ENCODE measurements at places on chromosomes 6 and 20.
A peak's percentile ranks its signal among the peaks of the same experiment; 100 is the strongest.

GRCh38 chr6:43887340-43887858 is 117.4 kb downstream of the VEGFA start:
- DNase-seq = no peak

DNA sequence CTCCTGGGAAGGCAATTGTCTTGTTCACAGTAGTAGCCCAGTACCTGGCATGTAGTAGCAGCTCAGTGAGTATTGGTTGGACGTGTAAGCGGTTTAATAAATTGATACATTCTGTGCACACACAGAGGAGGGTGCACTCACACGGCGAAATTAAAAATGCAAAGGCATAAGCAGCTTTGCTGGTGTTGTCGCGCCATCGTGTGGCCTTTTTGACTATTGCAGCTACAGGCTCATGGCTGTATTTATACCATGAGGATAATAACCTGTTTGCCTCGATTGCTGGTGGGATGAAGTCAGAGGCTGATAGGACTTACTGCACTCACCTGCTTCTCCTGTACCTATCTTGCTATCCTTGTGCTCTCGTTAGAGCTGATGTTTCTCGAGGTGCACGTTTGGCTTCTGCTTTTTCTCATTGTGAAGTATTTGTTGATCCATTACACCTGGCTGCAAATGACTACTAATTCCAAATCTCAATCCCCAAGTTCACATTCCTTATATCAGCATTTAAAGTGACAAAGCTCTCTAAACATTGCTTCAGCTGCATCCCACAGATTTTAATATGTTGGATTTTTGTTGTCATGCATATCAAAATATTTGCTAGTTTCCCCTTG is 61.5 kb downstream of the TBXT start:
- peak; percentile 69 for DNase-seq

- DNase-seq = no peak
Measured at GRCh38 chr20:23639490-23639958, 1.8 kb upstream of the CST3 start.

- DNase-seq = peak; percentile 74
Measured at GRCh38 chr20:16615199-16615598, 42.0 kb upstream of the KIF16B start.

All from mesenchymal stem cell (in vitro differentiated cells and primary cell).